ENCODE measurements at places on chromosomes 13 and 19. TPM values are rescaled to one million over a fixed set of nuclear protein-coding genes. Genes with fewer than 3 reads are reported as not detected.

- no peak for DNase-seq
Measured at GRCh38 chr19:1856345-1856697, 7.1 kb downstream of the KLF16 start.

The PRSS57 gene
- polyA plus RNA-seq = not detected

The MBD3L2 gene
- not detected for polyA plus RNA-seq

DNA sequence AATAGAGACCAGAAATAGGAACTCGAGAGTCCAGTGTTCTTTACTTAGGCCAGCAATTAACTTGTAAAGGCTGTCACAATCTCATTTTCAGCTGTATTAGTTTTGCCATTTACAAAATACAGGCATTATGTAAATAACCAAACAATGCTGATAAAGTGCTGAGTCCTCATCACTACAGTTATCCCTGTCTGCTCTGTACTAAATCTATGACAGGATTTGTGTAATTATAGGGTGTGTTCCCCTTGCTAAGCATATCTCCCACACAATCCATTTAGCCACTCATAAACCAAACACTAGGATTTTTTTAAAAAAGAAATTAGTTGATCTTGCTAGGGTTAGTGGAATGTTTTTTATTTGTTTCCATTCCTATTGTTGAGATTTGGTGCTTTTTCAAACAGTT lies 23.2 kb downstream of the PDX1 start:
- DNase-seq = no peak

DNA sequence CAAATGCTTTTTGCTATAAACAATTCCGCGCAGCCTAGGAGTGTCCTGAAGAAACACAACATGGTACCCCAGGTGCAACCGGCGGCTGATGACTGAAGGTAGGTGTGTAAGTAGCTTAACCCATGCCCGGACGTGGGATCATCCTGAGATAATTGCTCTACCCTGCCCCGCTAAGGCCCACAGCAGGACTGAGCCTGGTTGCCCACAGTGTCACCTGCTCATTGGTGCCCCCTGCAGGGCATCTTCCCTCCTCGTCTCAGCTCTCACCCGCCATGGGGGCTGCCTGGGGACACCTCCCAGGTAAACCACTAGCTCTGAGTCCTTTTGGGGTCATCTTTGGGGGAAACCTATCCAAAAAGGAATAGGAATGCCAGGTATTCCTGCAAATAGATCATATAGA lies 22.3 kb downstream of the TMEM161A start:
- no peak for DNase-seq

DNA sequence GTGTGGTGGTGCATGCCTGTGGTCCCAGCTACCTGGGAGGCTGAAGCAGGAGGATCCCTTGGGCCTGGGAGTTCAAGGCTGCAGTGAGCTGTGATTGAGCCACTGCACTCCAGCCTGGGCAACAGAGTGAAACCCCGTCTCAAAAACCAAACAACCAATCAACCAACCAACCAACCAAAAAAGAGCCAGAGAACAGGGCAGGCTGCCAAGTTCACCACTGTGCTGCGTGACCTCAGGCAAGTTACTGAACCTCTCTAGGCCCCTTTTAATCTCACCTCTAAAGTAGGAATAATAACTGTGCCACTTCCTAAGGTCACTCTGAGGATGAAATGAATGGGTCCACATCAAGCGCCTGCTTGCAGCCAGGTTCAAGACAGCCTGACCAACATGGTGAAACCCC lies 16.9 kb downstream of the TJP3 start:
- DNase-seq = no peak

The BRD4 gene
- polyA plus RNA-seq = 7.8 TPM

DNA sequence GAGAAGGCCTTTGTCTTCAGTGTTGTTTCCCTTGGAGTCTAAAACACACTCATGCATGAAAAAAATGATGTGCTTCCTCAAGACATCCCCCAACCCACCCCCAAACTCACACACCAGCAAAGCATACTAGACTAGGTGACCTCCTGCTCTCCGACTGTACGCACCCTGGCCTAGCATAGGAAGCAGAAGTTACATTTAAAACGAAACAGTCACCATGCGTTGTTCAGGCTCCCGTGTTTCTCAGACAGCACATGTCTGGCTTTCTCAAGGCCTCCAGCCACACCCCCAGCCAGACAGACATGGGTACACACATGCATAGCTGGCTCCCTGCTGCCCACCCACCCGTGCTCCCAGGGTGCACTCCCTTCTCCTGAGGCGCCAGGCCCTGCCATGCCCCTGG lies 28.7 kb upstream of the C1QTNF9 start:
- DNase-seq = no peak

DNA sequence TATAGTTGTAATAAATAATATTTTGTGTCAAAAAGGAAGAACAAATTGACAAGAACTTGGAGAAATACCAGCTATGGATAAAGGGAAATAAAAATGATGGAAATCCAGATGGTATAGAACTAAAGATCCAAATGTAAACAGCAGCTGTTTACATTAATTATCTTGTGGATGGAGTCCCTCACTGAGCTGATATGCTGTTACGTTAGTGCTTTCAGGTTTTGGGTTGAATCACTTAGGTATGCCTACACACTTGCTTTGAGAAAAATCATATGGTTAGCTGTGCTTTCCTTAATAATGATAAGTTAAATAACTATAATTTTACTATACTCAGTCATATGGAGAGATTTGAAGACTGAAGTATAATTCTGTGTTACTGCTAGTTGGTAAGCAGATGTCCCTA lies 27.7 kb downstream of the WASF3 start:
- DNase-seq = no peak

The GRK1 gene
- polyA plus RNA-seq = not detected

GRCh38 chr13:47420568-47420967 lies 523.7 kb upstream of the HTR2A start:
- DNase-seq = no peak
